NCI-H345 (cell line): ENCODE measurements at places on chromosomes 16 and 17.

GRCh38 chr17:53891726-53892125 is 69.0 kb downstream of the KIF2B start:
- no peak for DNase-seq

DNA sequence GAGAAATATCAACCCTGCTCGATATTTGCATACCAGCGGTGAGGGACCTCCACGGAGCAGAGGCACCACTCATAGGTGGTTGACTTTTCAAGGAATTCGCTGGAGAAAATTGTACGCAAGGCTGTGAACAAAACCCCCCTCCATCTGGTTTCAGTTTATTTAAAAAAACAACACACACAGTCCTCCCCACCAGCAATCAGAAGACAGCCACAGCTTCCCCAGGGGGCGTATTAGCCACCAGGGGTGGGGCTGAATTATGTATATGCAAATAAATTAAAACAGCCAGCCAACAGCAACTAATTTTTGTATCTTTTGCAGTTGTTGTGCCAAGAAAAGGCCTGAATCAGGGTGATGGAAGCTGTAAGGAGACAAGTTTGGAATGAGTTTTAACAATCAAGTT is 5.9 kb upstream of the HSD11B2 start:
- no peak for DNase-seq

GRCh38 chr16:3087243-3088235 is 11.6 kb downstream of the ZSCAN10 start:
- no peak for DNase-seq

DNA sequence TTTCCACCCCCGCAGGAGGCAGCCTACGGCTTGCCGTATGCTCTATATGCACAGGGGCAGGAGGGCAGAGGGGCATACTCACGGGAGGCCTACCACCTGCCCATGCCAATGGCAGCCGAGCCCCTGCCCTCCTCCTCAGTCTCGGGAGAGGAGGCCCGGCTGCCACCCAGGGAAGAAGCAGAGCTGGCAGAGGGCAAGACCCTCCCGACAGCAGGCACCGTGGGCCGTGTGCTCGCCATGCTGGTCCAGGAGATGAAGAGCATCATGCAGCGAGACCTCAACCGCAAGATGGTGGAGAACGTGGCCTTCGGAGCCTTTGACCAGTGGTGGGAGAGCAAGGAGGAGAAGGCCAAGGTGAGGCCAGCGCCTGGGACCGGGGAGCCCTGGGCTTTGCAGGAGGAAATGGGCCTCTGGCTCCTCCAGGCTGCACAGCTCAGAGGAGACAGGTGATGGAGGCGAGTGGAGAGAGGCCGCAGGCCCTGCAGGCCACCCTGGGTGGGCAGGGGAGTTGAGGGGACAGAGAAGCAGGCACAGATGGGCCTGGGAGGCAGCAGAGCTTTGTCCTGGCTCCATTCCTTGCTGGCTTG is 8.6 kb downstream of the SETD1A start:
- DNase-seq = no peak

GRCh38 chr16:77399066-77399465 is 35.8 kb downstream of the ADAMTS18 start:
- no peak for DNase-seq

- DNase-seq = no peak
Measured at GRCh38 chr17:35972066-35972465, 9.2 kb downstream of the CCL16 start.
